NCI-H345 (cell line): ENCODE measurements at places on chromosomes 3 and 15.

DNA sequence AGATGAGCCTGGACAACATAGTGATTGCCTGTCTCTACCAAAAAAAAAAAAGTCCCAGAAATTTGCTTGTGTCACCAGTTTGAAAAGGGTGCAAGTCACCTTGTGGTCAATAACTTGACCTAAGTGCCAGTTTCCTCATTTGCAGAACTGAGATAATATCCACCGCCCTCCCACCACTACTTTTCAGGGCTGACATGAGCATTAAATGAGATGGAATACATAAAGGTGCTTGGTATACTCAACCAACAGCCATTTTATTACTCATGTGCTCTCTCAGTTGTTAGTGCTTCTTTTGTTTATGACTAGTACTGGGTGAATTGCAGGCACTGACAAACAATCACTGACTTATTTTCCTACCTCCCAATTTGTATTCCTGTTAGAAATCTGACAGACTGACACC, 340.5 kb upstream of the SATB1 start:
- no peak for DNase-seq

DNA sequence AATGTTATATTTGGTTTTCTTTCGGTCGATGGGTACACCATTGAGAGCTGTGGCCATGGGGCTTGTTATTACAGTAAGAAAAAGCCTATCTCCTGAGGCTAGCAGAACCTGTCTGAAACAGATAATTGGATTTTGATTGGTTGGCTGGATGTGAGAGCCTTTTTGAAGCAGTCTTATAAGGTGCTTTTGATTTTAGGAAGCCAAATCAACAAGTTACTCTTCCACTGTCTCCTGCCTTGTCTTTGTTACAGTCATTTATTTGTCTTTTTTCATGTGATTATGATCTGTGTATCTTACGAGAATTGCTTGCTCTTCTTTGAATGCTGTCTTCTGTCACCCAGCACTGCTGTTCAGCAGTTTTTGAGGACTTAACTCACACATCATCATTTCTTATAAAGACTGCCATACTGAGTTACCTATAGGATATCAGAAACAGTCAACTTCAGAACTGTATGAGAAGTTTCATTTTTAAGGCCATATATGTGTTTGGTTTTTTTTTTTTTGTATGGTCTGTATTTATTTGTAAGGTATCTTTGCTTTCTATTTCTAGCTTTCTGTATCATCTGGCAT, 51.1 kb downstream of the MEF2A start:
- DNase-seq: no peak

DNA sequence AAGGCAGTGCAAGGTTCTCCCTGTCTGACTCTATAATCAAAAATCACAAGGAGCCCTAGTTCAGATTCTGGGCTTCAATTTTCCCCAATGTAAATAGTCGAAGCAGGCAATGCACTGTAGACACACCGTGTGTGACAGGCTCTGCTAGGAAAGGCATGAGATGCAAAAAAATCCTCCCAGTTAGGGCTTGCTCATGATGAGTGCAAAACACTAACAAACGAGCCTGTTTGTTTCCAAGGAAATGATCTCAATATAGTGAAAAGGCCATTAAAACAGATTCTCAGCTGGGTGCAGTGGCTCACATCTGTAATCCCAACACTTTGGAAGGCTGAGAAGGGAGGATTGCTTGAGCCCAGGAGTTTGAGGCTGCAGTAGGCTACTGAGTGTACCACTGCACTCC, 55.7 kb downstream of the UMPS start:
- DNase-seq: no peak

DNA sequence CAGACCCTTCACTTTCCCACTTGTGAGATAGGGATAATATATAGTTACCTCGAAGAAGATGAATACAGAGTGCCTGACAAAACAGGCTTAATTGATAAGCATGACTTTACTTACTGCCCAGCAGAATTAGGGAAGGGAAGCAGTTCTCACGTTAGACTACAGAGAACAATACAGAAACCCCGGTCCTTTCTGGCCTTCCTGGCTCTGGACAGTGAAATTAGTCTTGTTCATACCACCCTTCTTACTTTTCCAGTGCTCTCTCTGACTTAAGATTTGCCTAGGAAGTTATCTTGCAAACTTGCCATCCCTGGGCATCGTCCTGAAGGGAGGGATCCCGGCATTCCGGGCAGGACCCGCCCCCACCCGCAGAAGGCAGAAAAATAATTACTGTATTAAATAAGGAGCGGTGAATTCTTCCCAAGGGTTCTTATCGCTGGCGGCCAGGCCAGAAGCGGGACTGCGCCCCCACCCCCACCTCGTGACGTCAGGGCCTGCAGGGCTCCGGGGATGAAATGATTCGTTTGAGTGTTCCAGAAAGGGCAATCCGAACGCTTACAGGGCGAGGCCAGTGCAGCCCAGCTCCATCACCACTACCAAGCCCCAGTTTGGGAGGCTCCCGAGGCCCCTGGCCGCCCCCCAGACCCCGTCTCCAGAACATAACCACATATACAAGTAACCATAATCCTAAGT, 8.4 kb downstream of the SOX2 start:
- DNase-seq: no peak

DNA sequence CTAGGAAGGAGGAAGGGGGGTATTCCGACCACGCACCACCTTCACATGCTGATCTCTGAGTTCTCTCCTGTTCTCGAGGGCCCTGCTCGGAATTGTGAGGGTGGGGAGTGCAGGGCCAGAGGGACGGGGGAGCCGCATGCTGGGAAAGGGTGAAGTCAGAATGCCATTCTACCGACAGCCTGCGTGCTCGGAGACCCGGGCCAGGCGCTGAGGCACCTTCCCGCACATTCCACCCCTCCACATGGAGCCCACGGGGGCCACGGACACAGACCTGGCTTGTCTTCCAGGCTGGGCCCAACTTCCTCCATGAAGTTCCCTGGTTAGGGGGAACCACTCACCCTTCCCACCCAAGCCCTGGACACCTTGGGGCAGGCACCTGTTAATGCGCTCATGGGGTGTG, 28.7 kb upstream of the PIGZ start:
- no peak for DNase-seq
